ENCODE measurements at places on chromosomes 16 and 17.

GRCh38 chr16:88320947-88321634 lies 61.7 kb upstream of the ZNF469 start:
- peak; percentile 60 for DNase-seq

- no peak for DNase-seq
Observed at GRCh38 chr16:4767872-4768548, 1.0 kb upstream of the ZNF500 start.

DNA sequence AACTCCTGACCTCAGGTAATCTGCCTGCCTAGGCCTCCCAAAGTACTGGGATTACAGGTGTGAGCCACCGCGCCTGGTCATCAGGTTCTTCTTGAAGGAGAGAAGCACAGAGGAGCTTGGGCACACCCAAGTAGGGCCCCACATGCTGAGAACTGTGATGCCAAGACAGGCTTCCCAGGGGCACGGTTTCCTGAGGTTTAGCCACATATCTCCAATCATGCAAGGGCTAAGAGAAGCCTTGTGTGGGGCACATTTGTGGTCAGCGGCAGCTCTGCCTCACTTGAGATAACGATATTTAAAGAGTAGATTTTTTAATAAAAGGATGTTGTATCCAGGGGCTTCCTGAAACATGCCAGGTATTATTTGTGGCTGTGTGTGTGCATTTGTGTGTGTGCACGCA lies 46.9 kb downstream of the CUEDC1 start:
- DNase-seq: no peak

DNA sequence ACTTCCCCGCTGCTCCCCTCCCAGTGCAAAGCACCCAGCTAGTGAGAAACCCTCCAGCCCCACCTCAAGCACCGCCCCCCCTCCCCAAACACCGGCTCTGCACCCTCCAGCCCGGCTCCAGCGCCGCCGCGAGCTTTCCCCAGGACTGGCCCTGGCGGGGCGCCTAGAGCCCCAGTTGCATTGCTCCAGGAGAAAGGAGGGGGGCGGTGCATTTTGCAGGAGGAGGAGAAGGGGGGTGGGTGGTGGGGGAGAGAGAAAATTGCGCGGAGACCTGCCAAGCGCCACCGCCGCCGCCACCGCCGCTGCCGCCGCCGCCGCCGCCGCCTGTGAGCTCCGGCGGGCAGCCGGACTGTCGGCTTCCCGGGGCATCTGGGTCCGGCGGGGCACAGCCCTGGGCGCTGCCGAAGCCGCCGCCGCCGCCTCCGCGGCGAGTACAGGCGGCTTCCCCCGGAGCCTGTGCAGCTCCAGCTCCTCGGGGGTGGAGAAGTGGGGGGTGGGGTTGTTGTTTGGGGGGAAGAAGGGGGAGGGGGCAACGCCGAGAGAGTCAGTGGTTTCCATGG lies 333 bp upstream of the NOG start:
- DNase-seq: peak; percentile 78

GRCh38 chr16:1290860-1291575 lies 18.4 kb upstream of the UBE2I start:
- DNase-seq: no peak

- no peak for DNase-seq
Observed at GRCh38 chr16:8178271-8178670, 412.0 kb downstream of the TMEM114 start.

DNA sequence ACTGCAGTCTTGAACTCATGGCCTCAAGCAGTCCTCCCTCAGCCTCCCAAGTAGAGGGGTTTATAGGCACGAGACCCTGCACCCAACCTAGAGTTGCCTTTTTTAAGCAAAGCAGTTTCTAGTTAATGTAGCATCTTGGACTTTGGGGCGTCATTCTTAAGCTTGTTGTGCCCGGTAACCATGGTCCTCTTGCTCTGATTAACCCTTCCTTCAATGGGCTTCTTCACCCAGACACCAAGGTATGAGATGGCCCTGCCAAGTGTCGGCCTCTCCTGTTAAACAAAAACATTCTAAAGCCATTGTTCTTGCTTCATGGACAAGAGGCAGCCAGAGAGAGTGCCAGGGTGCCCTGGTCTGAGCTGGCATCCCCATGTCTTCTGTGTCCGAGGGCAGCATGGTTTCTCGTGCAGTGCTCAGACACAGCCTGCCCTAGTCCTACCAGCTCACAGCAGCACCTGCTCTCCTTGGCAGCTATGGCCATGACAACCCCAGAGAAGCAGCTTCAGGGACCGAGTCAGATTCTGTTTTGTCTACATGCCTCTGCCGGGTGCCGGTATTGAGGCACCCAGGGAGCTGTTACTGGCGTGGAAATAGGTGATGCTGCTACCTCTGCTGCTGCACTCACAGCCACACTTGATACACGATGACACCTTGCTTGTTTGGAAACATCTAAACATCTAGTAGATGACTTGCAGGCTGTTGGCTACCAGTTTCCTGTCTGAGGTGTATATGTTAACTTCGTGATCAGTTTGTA lies 3.3 kb downstream of the RPL13 start:
- DNase-seq: no peak

DNA sequence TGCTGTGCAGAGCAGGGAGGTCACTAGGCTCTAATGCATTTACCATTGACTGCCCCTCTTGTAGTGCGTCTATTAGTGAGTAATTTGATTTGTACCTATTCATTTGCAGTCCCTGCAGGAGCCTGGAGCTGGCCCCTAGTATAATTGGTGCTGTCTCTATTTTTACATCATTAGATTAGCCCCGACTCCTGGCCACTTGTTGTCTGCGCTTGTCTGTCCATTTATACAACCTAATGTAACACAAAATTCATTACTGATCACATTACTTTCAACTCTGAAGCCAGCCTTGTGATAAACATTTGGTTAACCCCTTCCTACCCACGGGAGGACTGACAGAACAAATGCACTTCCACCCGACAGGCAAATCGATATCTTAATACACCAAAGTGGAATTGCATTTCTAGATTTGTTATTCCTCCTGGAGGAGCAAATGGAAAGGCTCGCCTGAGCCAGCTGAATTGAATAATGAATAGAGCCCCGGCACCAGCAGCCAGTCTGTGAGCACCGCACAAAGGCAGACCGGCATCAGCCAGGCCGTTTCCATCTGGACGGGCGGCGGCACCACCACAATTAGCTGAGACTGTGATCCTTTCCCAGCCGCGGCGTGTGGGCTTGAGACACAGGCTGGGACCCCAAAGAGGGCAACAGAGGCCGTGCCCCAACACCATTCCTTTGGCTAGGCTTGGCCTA lies 18.7 kb upstream of the TBX2 start:
- DNase-seq: no peak

DNA sequence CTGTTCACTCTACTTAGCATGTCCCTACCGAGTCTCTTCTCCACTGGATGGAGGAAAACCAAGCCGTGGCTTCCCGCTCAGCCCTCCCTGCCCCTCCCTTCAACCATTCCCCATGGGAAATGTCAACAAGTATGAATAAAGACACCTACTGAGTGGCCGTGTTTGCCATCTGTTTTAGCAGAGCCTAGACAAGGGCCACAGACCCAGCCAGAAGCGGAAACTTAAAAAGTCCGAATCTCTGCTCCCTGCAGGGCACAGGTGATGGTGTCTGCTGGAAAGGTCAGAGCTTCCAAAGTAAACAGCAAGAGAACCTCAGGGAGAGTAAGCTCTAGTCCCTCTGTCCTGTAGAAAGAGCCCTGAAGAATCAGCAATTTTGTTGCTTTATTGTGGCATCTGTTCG lies 2.8 kb upstream of the LPCAT2 start:
- DNase-seq: no peak

- DNase-seq: no peak
Observed at GRCh38 chr16:48561960-48562393, 48.0 kb downstream of the N4BP1 start.

DNA sequence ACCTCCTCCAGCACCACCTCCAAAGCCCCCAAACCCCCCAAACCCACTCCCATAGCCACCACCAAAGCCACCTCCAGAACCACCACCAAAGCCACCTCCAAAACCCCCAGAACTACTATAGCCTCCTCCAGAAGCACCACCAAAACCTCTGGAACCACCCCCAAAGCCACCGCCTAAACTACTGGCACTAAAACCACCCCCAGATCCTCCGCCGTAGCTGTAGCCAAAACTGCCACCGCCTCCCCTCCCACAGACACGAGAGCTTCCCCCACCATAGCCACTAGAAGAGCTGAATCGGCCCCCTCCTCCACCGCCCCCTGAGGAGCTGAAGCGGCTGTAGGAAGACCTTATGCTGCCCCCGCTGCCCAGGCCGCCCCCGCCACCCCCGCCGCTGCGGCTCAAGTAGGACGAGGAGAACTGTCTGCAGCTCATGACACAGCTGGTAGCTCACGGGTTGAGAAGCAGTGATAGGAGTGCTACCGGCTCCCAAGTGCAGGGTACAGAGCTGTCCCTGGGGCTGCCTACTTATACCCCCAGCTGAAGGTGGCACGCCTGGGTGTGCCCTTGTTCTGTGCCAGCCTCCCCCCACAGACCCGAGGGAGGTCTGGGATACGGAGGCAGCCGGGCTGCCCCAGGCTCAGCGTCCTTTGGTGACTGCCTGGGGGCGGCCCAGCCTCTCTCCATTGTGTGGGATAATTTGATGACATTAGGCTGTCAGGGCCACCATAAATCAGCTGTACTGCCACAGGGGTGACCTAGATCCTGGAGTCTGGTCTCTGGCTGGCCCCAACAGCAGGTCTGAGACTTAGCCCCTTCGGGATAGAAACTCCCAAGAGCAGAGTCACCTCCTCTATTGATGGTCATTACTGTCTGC lies at the start of gene KRT9:
TSS of gene KRT9 (minus strand) at position 499 of the 874 bp plus-strand sequence. CDS start at position 432, 67 bp downstream.
- no peak for DNase-seq

GRCh38 chr17:31686495-31686894 lies 172.5 kb downstream of the COPRS start:
- no peak for DNase-seq

GRCh38 chr16:16126896-16127295 lies 96.4 kb downstream of the ABCC6 start:
- DNase-seq: no peak

DNA sequence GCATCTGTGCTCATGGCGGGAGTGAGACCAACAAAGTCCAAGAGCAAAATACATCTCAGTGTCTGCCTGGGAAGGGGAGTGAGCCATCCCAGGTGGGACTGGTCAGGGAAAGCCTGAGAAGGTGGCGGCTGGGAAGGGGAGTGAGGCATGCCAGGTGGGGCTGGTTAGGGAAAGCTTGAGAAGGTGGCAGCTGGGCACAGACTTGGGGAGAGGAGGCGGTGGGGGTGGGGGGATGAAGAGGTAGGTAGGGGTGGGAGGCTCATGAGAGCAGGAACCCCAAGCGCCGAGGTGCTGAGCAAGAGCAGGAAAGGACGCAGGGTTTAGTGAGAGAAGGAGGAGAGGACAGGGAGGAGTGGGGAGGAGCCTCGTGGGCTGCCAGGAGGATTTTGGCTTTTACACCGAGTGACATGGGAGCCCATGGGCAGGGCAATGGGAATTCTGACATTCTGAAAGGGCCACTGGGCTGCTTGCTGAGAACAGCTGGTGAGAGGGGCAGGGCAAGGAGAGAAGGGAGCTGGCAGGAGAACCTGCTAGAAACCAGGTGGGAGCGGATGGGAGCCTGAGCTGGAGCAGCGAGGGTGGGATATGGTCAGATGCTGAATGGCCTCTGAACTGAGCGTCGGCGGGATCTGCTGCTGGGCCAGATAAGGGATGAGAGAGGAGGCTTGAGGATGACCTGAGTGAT lies 256.1 kb upstream of the RPL38 start:
- no peak for DNase-seq

DNA sequence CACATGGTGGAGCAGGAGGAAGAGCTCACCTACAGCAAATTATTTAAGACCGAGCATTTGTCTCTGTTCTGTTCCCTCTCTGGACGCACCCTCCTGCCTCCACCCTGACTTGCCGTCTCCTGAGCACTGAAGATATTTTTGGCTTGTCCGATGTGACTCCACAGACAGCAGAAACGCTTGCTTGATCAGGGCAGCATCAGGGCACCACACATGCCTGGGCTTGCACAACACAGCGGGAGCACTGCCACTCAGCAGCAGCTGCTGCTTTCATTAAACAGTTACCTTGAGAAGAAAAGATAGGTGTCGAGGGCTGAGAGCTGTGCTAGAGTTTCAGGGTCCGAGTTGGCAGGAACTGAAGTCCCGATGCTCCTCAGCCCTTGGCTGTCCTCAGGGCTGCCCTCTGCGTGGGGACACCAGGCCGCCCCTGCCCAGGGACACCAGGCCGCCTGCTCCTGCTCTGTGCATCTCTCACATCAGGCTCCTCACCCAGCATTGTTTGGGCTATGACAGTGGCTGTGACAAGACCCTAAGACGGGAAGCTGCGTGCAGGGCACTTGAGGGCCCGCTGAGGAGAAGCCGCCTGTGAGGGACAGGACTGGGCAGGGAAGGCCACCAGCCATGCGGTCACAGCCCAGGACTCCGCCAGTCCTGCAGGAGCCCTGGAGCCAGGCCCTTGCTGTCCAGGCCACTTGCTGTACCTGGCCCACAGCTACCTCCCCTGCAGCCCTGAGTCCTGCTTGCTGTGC lies 21.3 kb upstream of the CDH15 start:
- no peak for DNase-seq

DNA sequence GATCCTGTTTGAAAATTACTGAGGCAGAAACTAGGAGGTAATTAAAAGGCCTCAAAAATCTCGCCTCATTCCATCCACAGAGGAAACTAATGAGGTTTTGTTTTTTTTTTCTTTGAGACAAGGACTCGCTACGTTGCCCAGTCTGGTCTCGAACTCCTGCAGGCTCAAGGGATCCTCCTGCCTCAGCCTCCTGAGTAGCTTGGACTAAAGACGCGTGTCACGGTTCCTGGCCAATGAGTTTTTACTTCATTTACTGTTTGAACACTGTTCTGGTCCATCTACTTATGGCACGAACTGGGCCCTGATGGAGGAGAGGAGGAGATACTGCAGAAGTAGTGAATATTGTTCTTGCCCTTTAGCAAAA lies 600 bp upstream of the BLTP2 start:
- DNase-seq: no peak

GRCh38 chr17:79678091-79678735 lies 52.5 kb upstream of the ENPP7 start:
- no peak for DNase-seq

DNA sequence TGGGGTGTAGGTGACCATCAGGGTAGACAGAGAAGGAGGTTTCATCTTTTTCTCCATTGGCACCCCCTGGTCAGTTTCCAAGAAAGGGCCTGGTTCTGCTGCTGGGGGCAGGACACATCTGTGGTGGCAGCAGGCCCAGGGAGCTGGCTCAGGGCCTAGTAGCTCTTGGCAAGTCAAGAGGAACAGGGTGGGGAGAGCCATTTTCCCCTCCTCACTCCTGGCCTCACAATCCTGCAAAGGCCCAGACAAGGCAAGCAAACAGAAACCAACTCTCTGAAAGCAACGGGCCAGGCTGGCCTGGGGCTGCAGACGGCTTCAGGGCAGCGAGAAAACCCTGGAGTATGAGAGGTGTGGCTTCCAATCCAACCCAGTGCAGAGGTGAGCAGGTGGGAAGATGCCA lies 192.9 kb upstream of the DYNLRB2 start:
- DNase-seq: no peak

Measured in A549 (cell line).